CD4-positive, alpha-beta T cell treated with Interferon alpha-2 for 1 hour (primary cell): ENCODE measurements at places on chromosomes 13 and 19.

GRCh38 chr13:33033051-33033812 is 17.0 kb downstream of the KL start:
- peak; percentile 41 for DNase-seq

DNA sequence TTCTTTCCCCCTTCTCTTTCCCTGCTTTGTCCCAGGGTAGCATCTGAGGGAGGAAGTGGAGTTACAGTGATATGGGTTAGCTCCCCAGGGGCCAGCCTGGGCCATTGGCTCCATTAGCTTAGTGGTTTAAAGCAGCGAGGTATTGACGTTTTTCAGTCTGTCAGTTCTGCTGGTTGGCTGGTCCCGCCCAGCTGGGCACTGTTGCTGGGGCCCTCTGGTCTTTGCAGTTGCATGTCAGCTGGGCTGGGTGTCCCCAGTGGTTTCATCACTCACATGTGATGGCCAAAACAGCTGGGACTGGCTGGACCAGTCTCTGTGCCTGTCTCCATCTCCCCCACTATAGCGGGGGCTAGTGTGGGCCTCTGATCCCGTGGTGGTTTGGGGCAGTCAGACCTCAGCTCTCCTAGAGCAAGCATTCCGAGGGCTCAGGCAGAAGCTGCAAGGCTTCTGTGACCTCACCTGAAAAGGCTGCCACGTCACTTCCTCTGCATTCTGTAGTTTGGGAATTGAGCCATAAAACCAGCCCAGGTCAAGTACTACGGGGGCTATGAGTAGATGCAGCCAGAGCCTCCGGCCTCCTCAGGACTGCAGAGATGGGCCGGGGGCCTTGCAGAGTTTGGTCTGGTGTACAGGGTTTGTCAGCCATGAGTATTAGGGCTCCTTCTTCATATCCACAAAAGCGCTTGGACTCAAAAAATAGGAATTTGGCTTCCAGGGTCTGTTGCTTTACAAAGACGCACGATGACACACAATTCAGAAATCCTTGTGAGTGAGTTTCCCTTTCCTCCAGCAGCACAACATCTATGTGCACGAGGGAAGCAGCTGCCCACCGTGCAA is 30.0 kb downstream of the TSSK6 start:
- DNase-seq: no peak

DNA sequence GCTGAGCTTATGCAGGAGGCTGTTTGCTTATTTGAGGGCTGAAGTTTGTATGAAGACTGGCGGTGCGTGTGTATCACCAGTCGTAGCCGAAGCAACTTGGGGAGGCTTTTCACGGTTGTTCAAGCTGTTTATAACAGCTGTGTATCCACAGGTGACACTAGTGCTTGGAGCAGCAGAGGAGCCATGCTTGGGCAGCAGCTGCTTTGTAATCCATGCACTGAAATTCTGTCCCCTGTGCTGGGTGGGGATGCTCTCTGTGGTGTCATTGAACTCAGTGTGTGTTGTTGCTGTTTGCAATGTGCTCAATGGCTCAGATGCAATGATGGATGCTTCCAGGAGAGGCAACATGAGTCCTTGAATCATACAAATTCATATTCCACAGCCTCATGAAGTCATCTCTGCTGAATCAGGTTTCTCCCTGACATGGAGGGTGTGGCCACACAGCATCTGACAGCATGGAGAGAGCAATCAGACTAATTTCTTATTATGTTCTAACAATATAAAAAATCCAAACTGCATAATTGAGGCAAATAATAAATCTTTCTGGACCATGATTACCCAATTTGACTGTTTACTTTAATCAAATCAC is 18.8 kb upstream of the GTF3A start:
- DNase-seq: no peak

GRCh38 chr13:43785261-43785649 is 1.5 kb downstream of the ENOX1 start:
- no peak for DNase-seq

- DNase-seq: no peak
Measured at GRCh38 chr13:105084931-105085330, 1450.5 kb downstream of the EFNB2 start.
